ENCODE measurements at places on chromosomes 11 and 22.

DNA sequence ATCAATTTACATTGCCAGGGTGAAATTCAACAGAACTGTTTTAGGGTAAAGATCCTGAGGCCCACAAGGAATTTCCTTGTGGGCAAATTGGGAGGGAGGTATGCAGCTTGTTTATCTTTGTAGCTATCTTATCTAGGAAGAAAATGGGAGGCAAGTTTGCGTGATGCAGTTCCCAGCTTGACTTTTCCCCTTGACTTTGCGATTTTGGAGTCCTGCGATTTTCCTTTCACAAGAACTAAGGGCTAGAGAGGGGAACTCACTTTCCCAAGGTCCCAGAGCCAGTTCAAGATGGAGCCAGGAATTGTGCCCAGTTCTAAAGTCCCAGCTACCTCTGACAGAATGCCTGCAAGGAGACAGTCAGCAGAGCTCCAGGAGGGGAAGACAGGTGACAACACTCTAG is 30.7 kb downstream of the RIBC2 start:
- H3K4me1 ChIP-seq, result peaks cover 9% of the 10 kb centered on the region
- no peak for DNase-seq
- no peak overlapping the region for H3K4me3 ChIP-seq
- no peak overlapping the region for H3K27ac ChIP-seq
- peaks cover 4% of the 10 kb centered on the region for H3K27me3 ChIP-seq

GRCh38 chr11:76214968-76215548 is 8.8 kb upstream of the WNT11 start:
- no peak for DNase-seq
- no peak overlapping the region for H3K27ac ChIP-seq
- peaks cover 21% of the 10 kb centered on the region for H3K27me3 ChIP-seq
- H3K36me3 ChIP-seq, result no peaks in the 10 kb centered on the region

DNA sequence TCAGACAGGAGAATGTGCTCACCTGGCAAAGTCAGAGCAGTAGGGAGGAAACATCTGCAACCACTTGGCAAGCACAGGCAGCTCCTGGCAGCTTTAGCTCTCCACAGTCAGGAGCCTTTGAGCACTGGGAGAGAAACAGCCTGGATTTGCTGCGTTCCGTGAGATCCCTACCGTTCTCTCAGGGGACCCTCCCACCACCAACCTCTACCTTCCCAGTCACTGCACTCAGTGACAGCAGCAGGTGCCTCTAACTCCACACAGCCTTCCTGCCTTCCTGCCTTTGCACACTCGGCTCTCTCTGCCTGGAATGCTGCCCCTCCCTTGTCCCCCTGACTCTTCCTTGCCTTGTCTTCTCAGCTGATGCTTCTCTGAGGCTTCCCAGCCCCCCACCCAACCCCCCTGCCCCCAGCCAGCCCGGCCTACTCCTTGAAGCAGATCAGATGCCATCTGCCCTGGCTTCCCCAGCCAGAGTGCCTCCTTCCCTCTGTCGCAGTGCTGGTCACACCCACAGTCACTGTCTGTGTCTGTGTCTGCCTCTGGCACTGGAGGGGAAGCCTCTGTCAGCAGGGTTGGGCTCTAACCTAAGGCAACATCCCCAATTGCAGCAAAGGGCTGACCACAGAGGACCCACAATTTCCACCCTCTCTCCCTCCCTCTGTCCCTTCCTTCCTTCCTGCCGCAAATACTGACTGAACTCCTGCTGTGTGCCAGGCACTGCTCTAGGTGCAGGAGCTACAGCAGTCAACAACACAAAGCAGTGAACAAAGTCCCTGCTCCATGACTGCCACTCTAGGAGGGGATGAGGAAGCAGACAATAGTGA is 14.9 kb upstream of the TSKU start:
- peaks cover 20% of the 10 kb centered on the region for H3K4me1 ChIP-seq
- DNase-seq, result no peak
- peak overlapping the region; percentile 32 for H3K27ac ChIP-seq
- H3K27me3 ChIP-seq, result peaks cover 4% of the 10 kb centered on the region
- H3K4me3 ChIP-seq, result no peak overlapping the region

- H3K27ac ChIP-seq, result no peak overlapping the region
- DNase-seq, result no peak
- H3K27me3 ChIP-seq, result peaks cover 4% of the 10 kb centered on the region
Observed at GRCh38 chr11:64656862-64657261, 65.8 kb downstream of the SLC22A12 start.

DNA sequence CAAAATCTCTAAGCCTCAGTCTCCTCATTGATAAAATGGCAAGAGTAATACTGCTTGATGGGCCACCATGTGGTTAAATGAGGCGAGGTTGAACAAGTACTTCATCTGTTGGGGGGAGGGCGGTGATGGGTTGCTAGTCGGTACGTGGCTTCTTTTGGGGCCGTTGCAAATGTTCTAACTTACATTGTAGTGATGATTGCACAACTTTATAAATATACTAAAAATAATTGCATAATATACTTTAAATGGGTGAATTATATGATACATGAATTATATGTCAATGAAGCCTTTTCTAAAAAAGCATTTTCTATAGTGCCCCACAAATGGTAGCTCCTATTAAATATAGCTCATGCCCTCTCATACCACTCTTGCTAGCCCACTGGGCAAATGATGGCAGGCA is 6.5 kb downstream of the MS4A8 start:
- no peak for DNase-seq
- no peaks in the 10 kb centered on the region for H3K36me3 ChIP-seq
- H3K4me3 ChIP-seq, result no peak overlapping the region
- no peaks in the 10 kb centered on the region for H3K4me1 ChIP-seq
- peaks cover 12% of the 10 kb centered on the region for H3K27me3 ChIP-seq

GRCh38 chr11:121334973-121335710 is 42.6 kb downstream of the SC5D start:
- H3K4me3 ChIP-seq, result no peak overlapping the region
- no peak for DNase-seq
- no peak overlapping the region for H3K27ac ChIP-seq
- H3K36me3 ChIP-seq, result no peaks in the 10 kb centered on the region

GRCh38 chr11:76103460-76103859 is 102.8 kb downstream of the WNT11 start:
- H3K36me3 ChIP-seq, result peaks cover 9% of the 10 kb centered on the region
- no peaks in the 10 kb centered on the region for H3K27me3 ChIP-seq
- no peak overlapping the region for H3K27ac ChIP-seq
- H3K4me3 ChIP-seq, result no peak overlapping the region

DNA sequence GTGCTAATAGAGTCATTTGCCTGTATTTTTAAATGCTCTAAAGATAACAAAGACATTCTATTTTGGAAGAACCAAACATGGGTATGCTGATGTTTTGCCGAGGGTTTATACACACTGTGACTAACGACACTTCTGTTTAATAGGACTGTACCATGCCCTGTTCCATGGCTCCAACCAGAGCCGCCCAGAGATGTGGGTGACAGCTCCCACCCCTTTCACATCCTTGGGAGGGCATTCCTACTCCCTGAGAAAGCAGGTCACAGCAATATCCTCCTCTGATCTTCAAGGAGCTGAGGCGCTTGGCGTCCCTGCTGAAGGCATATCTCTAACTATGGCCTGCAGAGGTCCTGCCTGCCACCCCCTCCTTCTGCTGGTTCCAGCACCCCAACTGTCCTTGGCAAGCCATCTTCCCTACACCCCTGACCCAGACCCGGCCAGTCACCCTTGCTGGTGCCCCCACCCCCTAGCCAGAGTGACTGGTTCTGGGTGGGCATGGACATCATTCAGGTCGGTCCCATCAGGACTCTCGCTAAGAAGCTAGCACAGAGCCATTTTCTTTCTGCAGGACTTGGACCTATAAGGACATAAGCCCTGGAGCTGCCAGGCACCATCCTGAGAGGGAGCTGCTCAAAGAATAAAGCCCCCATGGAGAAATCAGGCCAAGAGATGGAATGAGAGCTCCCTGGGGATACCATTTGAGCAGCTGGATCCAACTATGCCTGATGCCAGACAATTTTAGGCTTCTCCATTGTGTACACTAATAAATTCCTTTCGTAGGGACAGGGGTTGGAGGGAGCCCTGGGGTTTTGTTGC is 381.3 kb downstream of the CTTN start:
- no peaks in the 10 kb centered on the region for H3K4me1 ChIP-seq
- no peak for DNase-seq
- H3K27ac ChIP-seq, result no peak overlapping the region
- H3K4me3 ChIP-seq, result no peak overlapping the region
- no peaks in the 10 kb centered on the region for H3K36me3 ChIP-seq

- peaks cover 8% of the 10 kb centered on the region for H3K4me1 ChIP-seq
- H3K27me3 ChIP-seq, result peaks cover 1% of the 10 kb centered on the region
- no peak overlapping the region for H3K27ac ChIP-seq
- H3K4me3 ChIP-seq, result no peak overlapping the region
- DNase-seq, result no peak
Observed at GRCh38 chr11:57341250-57341808, 3.2 kb downstream of the P2RX3 start.

- no peak for DNase-seq
- no peak overlapping the region for H3K27ac ChIP-seq
- no peak overlapping the region for H3K4me3 ChIP-seq
Observed at GRCh38 chr11:62108971-62109404, 14.8 kb upstream of the INCENP start.

DNA sequence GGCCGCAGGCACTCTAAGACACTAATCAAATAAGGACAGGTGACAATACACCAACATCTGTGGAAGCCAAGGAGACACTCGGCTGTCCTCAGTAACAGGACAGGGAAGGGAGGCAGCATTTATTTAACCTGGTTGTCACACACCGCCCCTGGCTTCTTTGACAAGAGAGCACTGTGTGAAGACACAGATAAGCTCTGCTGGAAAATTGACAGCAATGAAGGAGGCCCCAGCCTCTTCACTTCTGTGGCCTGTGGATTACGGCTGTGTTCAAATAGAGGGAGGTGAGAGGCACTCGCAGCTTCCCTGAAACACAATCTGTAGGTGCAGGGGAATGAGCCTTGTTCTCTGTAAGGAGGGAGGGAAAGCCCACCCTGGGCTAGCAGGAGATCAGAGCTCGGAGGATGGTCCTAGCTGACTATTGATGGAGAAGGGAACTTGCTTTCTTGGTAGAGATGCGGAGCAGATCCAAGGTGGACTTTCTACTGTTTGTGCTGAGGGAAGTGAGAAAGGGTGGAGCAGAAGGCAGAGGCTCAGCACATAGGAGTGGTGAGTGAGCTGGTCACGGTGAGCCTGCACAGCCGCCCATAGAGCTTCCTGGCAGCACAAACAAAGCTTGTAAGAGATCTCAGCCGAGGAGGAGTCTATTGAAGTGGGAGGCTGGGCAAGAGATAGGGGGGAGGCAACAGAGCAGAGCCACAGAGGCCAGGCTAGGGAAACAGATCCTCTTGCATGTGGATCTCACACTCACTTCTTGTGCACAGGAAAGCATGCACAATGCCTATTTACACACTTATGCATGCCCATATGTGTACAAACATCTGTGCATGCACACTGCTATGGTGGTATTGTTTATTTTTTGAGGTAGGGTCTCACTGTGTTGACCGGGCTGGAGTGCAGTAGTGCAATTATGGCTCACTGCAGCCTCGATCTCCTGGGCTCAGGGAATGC is 114.6 kb upstream of the THY1 start:
- no peaks in the 10 kb centered on the region for H3K36me3 ChIP-seq
- H3K4me1 ChIP-seq, result no peaks in the 10 kb centered on the region
- no peak overlapping the region for H3K4me3 ChIP-seq
- DNase-seq, result no peak
- peaks cover 10% of the 10 kb centered on the region for H3K27me3 ChIP-seq
- H3K27ac ChIP-seq, result no peak overlapping the region

DNA sequence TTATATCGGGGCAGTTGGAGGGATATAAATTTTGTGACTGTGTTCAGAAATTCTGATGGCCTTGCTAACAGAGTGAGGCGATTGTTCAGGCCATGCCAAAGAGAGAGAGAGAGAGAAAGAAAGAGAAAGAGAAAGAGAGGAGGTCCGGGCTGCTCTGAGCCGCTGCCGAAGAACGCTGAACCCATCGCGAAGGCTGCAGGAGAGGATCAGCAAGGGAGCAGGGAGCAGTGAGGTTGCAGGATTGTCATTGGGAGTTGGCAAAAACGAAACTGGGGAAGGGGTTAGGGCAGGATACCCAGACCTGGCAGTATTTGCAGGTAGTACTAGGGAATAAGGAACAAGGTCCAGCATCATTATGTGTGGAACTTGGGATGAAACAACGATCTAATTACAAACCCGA is 537.1 kb downstream of the INSC start:
- H3K4me1 ChIP-seq, result peaks cover 6% of the 10 kb centered on the region
- DNase-seq, result no peak
- H3K36me3 ChIP-seq, result no peaks in the 10 kb centered on the region
- no peak overlapping the region for H3K4me3 ChIP-seq
- no peak overlapping the region for H3K27ac ChIP-seq
- peaks cover 26% of the 10 kb centered on the region for H3K27me3 ChIP-seq

DNA sequence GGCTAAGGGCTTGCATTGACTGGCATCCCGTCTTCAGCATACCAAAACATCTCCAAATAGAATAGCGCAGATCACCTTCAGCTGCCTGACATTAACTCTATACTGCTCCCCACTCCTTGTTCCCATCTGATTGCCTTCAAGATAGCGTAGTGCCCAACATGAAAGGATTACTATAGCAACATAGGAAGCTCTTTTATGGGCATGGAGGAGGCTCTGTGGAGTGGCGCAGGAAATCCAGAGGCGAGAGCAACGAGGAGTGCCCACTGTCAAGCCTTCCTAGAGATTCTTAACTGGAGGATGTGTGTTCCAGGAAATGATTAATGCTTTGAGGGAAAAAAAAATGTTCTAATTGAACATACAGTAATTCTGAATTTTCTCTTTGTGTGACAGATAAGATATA is 213.3 kb downstream of the CADM1 start:
- H3K4me3 ChIP-seq, result no peak overlapping the region
- DNase-seq, result no peak
- H3K27me3 ChIP-seq, result peaks cover 3% of the 10 kb centered on the region

- H3K36me3 ChIP-seq, result no peaks in the 10 kb centered on the region
- DNase-seq, result no peak
- H3K4me1 ChIP-seq, result no peaks in the 10 kb centered on the region
- H3K27ac ChIP-seq, result no peak overlapping the region
- H3K4me3 ChIP-seq, result no peak overlapping the region
Observed at GRCh38 chr11:40388097-40388818, 1071.2 kb downstream of the LRRC4C start.

DNA sequence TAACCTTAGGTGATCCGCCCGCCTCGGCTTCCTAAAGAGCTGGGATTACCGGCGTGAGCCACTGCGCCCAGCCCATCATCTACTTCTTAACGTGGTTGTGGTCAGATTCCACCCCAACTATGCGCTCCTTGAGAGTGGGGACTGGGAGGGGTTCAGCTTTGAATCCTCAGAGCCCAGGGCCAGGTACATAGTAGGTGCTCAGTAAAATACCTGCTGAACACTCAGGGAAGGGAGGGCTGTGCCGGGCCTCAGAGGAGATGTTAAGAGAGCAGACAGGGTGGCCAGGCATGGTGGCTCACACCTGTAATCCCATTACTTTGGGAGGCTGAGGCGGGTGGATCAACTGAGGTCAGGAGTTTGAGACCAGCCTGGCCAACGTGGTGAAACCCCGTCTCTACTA is 1.2 kb upstream of the LGALS1 start:
- peaks cover 6% of the 10 kb centered on the region for H3K36me3 ChIP-seq
- no peak for DNase-seq
- peak overlapping the region; percentile 67 for H3K27ac ChIP-seq
- no peaks in the 10 kb centered on the region for H3K27me3 ChIP-seq

GRCh38 chr11:65423516-65424204 is 1.1 kb downstream of the NEAT1 start:
- H3K27me3 ChIP-seq, result peaks cover 7% of the 10 kb centered on the region
- H3K27ac ChIP-seq, result peak overlapping the region; percentile 97
- peaks cover 74% of the 10 kb centered on the region for H3K4me1 ChIP-seq
- H3K4me3 ChIP-seq, result peak overlapping the region; percentile 100
